ENCODE measurements at places on chromosomes 4 and X. TPM values are rescaled to one million over a fixed set of nuclear protein-coding genes. Genes with fewer than 3 reads are reported as not detected.

- DNase-seq = no peak
Measured at GRCh38 chrX:110317061-110317819, 645 bp downstream of the AMMECR1 start.

Gene SORCS2
- 0.59 TPM for polyA plus RNA-seq

Gene RASSF6
- not detected for polyA plus RNA-seq

GRCh38 chrX:100413229-100413628 lies 3.2 kb upstream of the PCDH19 start:
- DNase-seq = no peak

GRCh38 chr4:19178835-19179234 lies 1072.9 kb upstream of the SLIT2 start:
- DNase-seq = no peak

DNA sequence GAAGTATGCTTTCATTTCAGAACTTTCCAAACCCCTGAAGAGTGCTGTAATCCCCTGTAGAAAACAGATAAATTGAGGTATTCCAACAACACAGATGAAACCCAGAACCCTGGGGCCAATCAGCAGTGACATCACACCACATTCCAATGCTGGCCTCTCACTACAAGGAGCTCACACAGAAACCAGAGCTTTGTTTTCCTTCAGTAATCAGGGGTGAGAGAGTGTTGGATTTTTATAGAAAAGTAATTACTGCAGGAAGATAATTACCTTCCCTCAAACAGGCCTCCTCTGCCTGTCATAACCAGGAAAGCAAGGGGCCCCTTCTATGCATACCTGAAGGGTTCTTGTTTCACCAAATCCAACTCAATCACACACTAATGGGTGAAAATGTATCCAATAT lies 246.2 kb downstream of the SCFD2 start:
- no peak for DNase-seq

DNA sequence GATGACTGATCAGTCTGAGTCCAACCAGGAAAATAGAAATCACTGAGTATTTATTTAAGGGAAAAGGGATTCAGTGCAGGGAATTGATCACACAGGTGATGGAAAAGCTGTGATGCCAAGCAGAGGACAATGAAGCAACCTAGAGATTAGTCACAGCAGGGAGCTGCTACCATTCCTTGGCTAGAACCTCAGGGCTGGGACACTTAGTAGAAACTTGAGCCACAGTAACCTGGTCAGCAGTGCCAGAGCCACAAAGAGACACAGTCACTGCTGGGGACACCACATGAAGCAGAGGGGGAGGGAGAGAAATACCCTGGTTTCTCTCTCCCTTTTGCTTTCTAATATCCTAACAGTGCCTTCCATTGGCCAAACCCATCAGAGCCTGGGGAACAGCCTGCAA lies 38.7 kb downstream of the RTL9 start:
- no peak for DNase-seq

Gene RFC1
- 32.6 TPM for polyA plus RNA-seq

DNA sequence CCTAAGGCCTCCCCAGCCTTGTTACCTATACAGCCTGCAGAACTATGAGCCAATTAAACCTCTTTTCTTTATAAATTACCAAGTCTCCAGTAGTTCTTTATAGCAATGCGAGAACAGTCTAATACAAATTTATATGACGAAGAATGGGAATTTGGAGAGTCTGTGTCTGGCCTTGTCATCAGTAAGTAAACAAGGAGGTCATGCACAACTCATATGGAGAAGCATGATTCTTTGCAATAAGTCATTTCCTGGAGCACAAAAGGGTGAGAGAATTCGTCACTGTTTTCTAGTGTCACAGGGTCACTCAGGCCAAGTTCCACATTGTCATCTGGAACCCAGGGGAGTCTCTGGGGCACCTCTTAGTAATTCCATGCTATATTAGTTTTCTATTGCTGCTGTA lies 49.0 kb upstream of the HS6ST2 start:
- DNase-seq = no peak

DNA sequence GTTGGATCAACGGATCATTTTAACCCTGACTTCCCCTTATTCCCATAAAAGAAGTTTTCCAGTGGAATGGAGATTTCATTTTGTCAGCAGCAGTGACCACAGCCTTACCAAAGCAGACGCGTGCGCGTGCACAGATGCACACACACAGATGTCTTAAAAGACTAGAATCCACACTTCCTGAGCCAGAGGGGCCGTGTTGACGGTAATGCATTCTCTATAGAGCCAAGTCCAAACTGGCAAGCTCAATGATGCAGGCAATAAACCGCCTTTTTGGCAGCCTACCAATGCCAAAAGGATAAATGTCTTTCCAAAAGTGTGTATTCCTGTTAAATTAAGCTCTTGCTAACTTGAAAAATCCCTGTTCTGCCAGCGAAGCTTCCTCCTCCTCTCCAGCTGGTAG lies 18.8 kb upstream of the CLDN34 start:
- no peak for DNase-seq

Gene GPRIN3
- 0.01 TPM for polyA plus RNA-seq

Gene ASB12
- polyA plus RNA-seq = not detected

- DNase-seq = no peak
Measured at GRCh38 chr4:25842229-25842845, 20.5 kb downstream of the SEL1L3 start.

GRCh38 chrX:41711021-41711667 lies 12.8 kb upstream of the GPR82 start:
- no peak for DNase-seq

- DNase-seq = no peak
Measured at GRCh38 chr4:172830295-172830764, 338.3 kb upstream of the GALNT7 start.

Gene EPHA5
- polyA plus RNA-seq = 2.8 TPM

GRCh38 chr4:2954358-2955185 lies 8.6 kb downstream of the NOP14 start:
- DNase-seq = no peak

Gene ARSJ
- 18.4 TPM for polyA plus RNA-seq

DNA sequence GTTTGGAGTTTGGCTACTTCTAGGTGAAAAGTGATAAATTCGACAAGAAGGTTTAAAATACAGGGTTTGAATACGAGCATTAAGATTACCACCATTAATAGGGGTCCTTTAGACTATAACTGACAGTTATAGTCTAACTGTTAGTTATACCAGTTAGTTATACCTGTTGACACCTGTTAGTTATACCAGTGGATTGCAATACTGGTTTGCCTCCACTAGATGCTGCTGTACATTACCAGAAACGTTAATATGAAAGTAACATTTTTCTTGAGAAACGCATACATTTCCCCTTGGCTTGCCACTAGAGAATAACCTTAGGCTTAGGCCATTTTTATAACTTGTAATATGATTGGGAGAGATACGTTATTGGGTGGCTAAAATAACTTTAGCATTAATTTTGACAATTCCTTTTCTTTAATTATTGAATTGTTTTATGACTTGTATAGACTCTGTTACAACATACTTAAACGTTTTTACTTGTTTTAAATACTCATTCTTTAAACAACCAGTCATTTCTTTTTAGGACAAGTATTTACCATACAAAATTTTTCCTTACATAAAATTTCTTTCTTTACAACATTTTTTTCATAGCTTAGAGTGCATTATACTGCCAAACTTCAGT lies 911.2 kb downstream of the FSTL5 start:
- no peak for DNase-seq

GRCh38 chr4:89572224-89572858 lies 264.6 kb downstream of the SNCA start:
- no peak for DNase-seq

GRCh38 chr4:141486375-141486997 lies 149.9 kb upstream of the IL15 start:
- DNase-seq = peak; percentile 47

Gene LEF1
- 2.7 TPM for polyA plus RNA-seq

GRCh38 chrX:53312946-53313727 lies 31.8 kb upstream of the IQSEC2 start:
- DNase-seq = no peak

Gene GPR82
- polyA plus RNA-seq = not detected

- DNase-seq = no peak
Measured at GRCh38 chr4:146186596-146186995, 11.1 kb downstream of the LSM6 start.

DNA sequence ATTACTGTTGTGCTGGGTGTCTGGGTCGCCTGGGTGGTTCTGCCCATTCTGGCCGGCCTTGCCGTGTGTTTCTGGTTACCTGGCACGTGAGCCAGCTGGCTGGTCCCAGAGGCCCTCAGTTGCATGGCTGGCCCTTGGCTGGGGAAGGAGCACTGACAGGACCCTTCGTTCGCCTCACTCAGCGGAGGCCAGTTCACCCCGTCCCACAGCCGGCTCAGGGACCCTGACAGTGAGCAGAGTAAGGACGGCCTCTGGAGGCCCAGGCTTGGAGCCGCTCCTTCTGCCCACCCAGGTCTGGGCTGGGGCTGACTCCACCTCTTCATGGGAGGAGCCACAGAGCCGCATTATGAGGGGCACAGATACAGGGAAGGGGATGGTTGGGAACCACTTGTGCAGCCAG lies 20.3 kb upstream of the HGFAC start:
- no peak for DNase-seq

GRCh38 chrX:45775468-45775867 lies 574.8 kb upstream of the DIPK2B start:
- DNase-seq = no peak

Gene SLC16A2
- polyA plus RNA-seq = 67.0 TPM

GRCh38 chr4:176150356-176150682 lies 45.1 kb downstream of the SPATA4 start:
- peak; percentile 9 for DNase-seq

GRCh38 chr4:2324891-2325290 lies 63.0 kb upstream of the MXD4 start:
- no peak for DNase-seq

DNA sequence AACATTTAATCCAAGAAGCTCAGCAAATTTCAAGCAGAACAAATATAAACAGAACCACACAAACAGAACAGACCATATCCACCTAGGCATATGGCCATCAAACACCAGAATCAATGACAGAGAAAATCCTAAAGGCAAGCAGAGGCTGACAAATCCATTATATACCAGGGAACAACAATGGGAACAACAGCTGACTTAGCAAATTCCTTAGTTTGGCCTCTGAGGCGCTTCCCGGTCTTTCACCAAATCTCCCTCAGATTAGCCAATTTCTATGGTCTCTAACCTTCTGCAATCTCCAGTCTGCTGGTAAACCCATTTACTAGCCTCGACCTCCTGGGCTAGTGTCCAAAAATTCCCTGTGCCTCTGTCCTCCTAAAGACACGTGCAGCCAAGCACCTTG lies 59.2 kb downstream of the GPR143 start:
- DNase-seq = no peak

- DNase-seq = no peak
Measured at GRCh38 chr4:149266301-149266700, 549.3 kb downstream of the IQCM start.

DNA sequence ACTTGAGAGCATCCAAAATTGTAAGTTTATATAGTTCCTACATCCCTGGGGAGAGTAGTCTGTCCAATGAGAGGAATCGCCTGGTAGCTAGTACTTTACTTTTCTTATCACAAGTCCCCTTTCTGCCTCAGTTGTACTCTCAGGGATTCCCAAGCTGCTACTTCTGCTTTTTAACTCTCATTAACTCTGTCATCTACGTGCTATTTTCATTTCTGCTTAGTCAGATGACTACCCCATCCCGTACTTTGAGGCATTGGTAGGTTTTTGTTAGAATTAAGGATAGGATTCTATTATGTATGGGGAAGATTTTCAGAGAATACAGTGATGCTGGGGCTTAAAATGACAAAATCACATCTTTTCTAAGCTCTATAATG lies 24.7 kb downstream of the RBPJ start:
- no peak for DNase-seq

GRCh38 chrX:10041383-10041782 lies 74.2 kb downstream of the CLDN34 start:
- no peak for DNase-seq

Gene ZAR1
- polyA plus RNA-seq = not detected

DNA sequence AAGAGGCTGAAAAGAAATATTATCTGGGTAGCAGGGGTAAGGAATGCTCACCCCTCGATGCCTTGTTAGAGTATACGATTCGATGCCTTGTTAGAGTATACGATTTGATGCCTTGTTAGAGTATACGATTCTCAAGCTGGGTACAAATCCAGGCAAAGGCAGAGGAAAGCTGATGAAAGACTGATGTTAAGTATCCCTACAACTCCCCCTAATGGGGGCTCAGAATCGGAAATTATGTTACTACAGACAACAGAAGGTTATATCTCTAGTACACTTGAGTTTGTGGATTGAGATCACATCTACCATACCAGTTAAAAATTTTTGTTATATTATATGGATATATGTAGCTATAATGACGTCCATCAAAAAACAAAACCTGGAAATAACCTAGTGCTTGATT lies 4.8 kb downstream of the LRRC66 start:
- DNase-seq = no peak

GRCh38 chr4:102524691-102525090 lies 23.5 kb downstream of the NFKB1 start:
- no peak for DNase-seq

Gene ADH1B
- polyA plus RNA-seq = 0.04 TPM

GRCh38 chr4:119008761-119009160 lies 120.1 kb downstream of the SYNPO2 start:
- DNase-seq = no peak

Gene CTAG1B
- not detected for polyA plus RNA-seq

Gene MRFAP1
- polyA plus RNA-seq = 210 TPM

Gene PRSS12
- 139 TPM for polyA plus RNA-seq

- no peak for DNase-seq
Measured at GRCh38 chr4:155304375-155304774, 72.4 kb downstream of the MAP9 start.

GRCh38 chr4:120916937-120917336 lies 5.6 kb downstream of the PRDM5 start:
- DNase-seq = no peak

GRCh38 chr4:186644737-186645261 lies 78.9 kb downstream of the FAT1 start:
- DNase-seq = no peak

Gene NHS
- 2.2 TPM for polyA plus RNA-seq

GRCh38 chr4:68433582-68433981 lies 13.7 kb upstream of the TMPRSS11E start:
- DNase-seq = no peak

Gene GAB1
- polyA plus RNA-seq = 10.7 TPM

Gene PRDM5
- polyA plus RNA-seq = 7.3 TPM

- DNase-seq = no peak
Measured at GRCh38 chr4:36029951-36030350, 214.4 kb downstream of the ARAP2 start.

DNA sequence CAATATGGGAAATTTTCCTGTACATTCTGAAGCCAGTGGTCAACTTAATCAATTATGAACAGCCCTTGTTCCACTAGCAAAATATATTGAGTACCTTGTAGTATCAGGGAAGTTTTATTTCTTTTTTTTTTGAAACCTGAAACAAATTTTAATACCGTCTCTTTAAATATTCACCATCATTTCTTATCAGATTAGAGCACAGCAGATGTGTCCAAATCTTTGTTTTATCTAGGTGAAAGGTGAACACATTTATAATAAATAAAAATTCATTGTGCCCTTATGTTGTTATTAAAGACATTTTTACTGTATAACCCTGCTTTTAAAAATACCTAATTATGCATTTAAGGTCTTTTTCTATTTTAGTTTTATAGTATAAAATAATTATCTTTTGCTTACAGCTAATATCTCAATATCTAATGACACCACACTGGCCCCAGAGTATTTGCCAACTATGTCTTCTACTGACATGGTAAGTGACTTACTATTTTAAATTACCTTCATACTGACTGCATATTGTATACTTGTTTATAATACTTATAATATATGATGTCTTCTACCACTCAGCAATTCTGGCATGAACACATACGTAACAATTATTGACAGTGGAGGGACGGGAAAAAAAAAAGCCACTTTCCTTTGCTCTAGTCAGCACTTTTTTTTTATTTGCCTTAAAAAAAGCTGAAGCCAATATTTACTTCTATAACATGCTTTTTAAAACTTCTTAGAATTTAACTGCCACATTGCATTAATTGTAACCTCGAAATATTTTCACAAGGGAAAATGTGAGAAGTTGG lies 147.9 kb downstream of the SLC4A4 start:
- no peak for DNase-seq
